ENCODE measurements at places on chromosomes 5 and 9. TPM values are rescaled to one million over a fixed set of nuclear protein-coding genes. Genes with fewer than 3 reads are reported as not detected.

C5 gene
- 14.7 TPM for polyA plus RNA-seq

DNA sequence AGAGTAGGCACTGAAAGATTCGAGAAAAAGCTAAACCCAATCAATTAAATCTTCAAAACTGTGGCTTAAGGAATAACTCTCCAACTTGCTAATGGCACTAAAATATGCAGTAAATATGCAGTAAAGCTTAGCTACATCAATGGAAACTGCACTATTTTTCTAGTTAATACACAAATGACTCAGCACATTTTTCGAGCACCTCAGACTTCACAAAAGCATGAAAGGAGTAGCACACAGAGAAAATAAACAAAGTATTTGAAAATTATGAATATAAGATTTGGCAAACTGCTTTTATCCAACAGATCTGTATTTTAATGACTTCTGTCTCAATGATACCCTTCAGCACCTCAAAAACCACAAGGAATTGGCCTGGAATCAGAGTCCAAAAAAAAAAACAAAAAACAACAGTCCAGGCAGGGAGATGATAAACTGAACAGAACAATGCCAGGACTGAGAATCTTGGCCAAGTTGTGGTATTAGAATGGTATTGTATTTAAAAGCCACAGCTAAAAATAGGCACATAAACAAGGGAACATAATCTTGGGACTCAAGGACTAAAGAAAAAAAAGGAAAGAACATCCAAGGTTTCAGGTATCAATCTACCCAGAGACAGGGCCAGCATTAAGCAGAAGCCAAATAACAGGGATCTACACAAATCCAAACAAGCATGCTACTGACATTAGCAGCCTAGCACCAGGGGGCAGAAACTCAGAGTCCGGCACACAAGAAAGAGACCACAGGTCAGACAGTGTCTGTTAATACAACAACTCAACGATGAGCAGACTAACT lies 21.4 kb downstream of the TMEM245 start:
- no peak for DNase-seq

DNA sequence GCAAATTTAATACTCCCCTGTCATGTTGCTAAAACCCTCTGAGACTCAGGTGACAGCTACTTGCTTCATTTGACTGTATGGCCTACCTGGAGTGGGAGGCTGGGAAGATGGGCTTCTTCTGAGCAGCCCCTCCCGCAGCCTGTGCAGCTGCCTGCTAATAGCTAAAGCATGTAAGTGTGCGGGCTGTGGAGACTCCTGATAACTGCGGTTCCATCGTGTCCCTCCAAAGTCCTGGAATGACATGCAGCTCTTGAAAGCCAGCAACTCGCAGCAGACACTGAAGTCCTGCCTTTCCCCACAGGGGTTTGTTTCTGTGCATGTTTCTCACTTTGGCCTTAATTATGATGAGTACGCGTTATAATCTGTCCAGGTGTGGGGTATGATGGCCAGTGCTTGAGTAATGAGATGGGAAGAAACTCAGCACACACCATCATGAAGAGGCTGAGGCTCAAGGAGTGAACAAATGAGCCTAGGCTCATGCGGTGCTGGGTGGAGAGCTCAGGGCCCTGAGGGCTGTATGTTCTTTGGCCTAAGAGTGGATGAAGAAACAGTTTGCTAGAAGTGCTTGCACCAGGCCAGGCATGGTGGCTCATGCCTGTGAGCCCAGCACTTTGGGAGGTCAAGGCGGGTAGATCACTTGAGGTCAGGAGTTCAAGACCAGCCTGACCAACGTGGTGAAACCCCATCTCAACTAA lies 119.1 kb downstream of the DOCK2 start:
- no peak for DNase-seq

DNA sequence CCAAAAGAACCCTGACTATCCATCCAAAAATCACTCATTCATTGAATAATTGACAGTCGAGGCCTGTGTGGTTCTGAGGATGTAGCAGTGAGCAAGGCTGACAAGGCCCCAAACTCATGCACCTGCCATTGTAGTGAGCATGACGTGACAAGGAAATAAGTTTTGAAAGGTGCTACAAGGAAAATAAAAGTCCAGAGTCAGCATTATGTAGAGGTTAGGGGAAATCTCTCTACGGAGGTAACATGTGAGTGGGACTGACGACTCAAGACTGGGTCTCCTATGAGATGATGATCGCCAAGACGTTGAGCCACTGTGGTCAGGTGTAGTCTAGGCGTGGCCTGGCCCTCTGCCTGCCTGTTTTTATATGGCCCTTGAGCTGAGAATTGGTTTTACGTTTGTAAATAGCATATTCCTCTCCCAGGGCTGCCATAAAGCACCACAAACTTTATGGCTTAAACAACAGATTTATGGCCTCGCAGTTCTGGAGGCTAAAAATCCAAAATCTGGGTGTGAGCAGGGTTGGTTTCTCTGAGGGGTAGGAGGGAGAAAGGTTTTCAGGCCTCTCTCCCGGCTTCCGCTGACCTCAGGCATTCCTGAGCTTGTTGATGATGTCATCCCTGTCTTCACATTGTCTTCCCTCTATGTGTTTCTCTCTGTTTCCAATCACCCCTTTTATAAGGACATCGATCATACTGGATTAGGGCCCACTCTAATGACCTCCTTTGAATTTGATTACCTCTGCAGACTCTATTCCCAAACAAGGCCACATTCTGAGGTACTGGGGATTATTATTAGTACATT lies 206.4 kb upstream of the EGFLAM start:
- DNase-seq, result no peak

DNA sequence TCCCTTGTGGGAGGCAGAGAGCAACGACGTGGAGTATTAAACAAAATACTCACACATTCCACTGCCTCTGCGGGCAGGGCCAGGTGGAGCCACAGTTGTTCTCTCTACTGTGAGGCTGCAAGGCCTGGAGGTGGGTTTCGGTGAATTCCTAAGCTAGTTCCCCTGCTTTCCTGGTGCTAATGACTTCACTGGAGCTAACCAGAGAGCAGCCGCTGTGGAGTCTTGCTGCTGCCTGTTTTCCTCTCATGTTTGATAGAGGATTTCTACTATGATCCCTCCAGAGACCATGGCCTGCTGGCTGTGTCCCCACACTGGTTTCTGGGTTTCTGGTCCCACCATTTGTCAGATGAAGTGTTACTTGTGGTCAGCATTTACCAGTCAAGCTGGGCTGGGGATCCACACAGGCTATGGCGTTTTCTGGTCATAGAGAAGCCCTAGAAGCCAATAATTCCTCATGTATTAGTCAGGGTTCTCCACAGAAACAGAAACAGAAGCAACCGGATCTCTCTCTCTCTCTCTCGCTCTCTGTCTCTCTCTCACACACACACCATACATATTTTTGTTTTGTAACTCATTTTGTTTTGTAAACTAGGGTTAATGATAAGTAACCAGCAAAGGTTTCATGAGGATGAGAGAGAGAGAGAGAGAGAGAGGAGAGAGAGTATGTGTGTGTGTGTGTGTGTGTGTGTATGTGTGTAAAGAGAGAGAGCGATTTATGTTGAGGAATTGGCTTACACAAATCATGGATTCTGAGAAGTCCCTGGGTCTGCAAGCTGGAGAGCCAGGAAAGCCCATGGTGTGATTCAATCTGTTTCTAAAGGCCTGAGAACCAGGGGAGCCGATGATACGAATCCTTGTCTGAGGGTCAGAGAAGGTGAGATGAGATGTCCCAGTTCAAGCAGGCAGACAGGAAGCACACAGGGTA lies 403.0 kb downstream of the GADD45G start:
- no peak for DNase-seq

RANBP3L gene
- polyA plus RNA-seq, result 8.3 TPM

GRCh38 chr9:100131216-100131615 lies 32.2 kb downstream of the INVS start:
- no peak for DNase-seq

IL5 gene
- not detected for polyA plus RNA-seq

IL3 gene
- not detected for polyA plus RNA-seq

PCDHB15 gene
- polyA plus RNA-seq, result 11.3 TPM

GRCh38 chr5:93902288-93902687 lies 160.9 kb upstream of the POU5F2 start:
- no peak for DNase-seq

DNA sequence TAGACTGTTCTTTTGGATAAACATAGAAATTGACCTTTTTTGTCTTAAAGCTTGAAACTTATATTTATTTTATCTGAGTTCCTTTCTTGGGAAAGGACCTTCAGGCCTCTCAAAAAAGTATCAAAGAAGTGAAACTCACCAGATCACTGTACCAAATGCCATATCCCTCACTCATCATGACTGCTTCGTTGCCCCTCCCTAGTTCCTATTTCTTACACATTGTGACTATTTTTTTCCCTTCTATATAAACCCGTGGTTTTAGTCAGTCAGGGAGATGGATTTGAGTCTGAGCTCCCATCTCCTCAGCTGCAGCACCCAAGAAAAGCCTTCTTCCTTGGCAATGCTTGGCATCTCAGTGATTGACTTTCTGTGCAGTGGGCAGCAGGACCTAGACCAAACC lies 129.4 kb downstream of the LPAR1 start:
- no peak for DNase-seq

- no peak for DNase-seq
Measured at GRCh38 chr5:61333321-61333953, 1.4 kb downstream of the ZSWIM6 start.

PCDHA9 gene
- not detected for polyA plus RNA-seq

DNA sequence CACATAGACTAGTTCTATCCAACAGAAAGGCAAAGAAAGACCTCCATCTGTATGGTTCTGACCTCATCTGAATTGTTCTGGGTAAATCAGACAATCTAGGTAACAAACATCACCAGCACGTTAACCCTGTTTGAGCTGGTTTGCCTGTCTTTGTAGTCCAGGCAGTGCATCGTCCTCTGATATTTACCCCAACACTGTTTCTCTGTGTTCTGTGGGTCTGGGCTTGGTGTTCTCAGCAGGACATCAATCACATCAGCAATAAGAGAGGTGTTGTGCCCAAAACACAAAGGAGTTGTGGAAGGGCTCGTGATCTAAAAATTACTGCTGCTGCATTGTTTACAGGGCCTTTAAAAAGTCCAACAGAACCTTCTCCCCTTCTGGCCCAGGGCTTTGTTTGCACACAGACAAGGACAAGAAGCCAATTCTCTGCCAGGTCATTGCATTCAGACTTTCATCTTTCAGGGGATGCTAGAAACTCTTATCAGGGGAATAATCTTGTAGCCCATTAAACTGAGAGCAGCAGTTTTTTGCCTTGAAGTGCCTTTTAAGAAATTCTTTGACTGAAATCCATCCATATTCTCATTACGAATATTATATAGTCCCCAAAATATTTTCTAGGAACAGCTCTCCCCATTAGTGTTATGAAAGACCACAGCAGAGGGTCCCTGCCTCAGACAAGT lies 30.5 kb upstream of the MAP1B start:
- no peak for DNase-seq

- no peak for DNase-seq
Measured at GRCh38 chr5:72434056-72434780, 73.0 kb downstream of the ZNF366 start.

BTNL8 gene
- 0.54 TPM for polyA plus RNA-seq

DNA sequence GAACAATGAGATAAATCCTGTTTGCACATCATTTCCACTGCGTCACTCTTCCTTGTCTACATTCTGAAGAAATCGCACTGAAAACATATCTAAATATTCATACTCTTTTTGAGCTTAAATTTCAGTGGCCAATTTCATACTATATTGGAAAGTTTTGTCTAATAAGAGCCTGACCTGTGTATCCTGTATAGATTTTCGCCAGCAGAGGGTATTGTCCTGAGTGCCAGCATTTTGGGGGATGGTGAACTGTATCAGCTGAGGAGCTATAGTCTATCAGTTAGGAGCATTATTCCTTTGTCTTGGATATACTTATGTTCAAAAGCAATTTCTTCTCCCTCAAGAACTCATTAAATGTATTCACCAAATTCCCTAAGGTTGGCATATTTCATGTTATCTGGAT lies 102.3 kb downstream of the SEMA6A start:
- DNase-seq, result no peak

PRRT1B gene
- polyA plus RNA-seq, result 1.0 TPM

MLANA gene
- polyA plus RNA-seq, result 1.1 TPM

DNA sequence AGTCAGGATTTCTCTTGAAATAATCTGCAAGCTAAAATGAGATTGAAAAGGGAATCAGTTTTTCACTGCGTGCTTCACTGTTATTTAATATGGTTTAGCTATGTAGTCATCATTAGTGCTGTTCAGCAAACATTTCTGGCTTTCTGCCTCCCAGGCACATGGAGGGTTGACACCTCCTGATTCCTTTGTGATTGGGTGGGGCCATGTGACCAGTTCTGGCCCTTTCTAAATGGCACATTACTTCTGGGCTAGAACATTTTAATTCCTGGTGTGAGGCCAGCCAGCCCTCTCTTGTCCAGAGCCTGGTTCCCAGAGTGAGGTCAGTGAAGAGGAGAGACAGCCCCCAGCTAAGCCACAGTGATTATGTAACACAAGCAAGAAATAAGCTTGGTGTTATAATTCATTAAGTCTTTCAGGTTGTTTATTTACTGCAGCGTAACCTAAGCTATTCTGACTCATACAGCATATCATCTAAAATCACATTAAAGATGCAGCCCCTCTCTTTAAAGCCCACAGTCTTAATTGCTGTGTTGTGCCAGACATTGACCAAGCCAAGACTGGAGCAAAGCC lies 17.4 kb upstream of the ARSI start:
- DNase-seq, result no peak

GRCh38 chr5:74367241-74367733 lies 273.2 kb downstream of the ENC1 start:
- no peak for DNase-seq

DNA sequence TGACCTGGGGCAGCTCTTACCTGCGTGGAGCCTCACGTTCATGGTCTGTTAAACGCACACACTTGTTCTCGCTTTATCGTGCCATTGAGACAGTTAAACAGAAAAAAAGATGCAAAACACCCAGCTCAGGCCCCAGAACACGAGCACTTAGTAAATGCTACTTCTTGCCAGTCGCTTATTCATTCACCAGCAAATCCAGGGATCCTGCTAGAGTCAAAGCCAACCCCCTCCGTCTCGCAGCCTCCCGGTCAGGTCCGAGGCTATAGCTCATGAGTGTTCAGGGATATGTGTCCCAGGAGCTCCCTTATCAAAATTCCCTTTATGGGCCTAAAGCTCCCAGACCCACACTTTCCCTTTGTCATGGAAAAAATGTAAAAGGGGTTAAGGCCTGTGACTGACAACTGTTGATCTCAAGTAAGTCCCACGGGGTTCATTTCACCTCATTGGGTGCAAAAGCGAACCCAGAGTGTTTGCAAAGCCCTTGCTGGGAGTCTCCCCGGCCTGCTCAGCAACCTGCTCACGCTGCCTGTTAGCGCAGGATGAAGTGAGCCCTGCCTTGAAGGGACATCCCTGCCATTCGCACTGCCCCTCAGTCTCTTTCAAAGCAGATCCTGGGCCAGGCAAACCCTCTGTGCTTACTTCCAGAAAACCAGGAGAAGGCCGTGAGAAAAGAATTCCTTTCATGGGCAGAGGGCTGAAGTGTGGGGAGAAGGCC lies 40.7 kb downstream of the HRH2 start:
- no peak for DNase-seq

- DNase-seq, result no peak
Measured at GRCh38 chr5:134258896-134259295, 33.0 kb upstream of the PPP2CA start.

GRCh38 chr5:109571785-109572184 lies 117.9 kb upstream of the MAN2A1 start:
- DNase-seq, result no peak

Measured in right renal cortex interstitium (tissue), 3 donors.